ENCODE measurements at places on chromosomes 7 and 10.

DNA sequence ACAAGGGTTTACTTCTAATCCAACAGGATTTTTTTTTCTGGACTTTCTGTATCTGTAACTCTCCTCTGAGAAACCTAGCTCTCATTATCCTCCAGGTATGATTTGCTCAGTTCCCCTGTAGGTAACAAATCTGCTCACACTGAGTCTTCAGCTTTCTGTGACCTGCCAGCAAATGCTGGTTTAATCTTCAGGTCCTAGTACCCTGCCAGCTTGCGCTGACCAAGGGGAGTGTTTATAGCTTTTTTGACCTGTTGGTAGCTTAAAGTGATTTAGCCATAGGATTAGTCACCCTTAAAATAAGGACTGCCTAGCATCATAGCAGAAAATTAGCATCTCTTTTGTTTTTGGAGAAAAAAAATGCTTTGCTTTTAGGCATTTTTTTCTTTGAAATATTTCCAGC lies 22.4 kb downstream of the SND1 start:
- DNase-seq, result no peak

- DNase-seq, result peak; percentile 87
Measured at GRCh38 chr7:40301486-40302068, 166.8 kb downstream of the SUGCT start.

DNA sequence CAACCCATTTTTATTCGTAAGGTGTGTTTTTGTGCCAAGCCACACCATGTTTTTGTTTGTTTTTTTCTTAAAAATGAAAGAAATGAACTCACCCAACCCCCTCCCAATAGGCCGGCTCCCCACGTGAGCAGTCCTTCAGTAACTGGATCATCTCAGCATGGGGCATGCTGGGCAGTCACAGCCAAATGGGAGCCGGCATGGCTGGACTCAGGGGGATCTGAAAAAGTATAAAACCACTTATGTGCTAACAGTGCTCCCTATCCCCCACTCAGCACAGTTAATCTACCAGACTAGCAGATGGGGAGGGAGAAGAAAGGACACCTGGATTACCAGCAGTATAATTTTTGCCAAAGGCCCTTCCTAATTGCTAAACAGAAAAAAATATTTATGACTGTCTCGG lies 39.3 kb downstream of the BAZ1B start:
- peak; percentile 26 for DNase-seq

DNA sequence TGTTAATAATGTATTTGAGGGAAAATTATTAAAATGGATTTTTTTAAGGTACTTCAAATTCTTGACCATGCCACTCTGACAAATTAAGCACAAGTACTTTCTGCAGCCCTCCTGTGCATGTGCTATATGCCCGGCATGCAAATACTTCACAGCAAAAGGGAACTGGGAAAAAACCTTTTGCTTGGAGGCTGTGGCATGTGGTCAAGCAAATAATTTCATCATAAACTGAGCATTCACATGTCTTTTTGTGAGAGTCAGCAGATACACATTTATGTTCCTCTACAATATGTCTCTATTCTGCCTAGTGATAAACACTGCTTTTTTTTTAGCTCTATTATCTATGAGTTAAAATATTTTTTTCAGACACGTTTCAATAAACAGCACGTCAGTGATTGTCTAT lies 53.7 kb upstream of the SEMA3A start:
- DNase-seq, result no peak

GRCh38 chr10:10318856-10319255 lies 698.8 kb upstream of the CELF2 start:
- no peak for DNase-seq

DNA sequence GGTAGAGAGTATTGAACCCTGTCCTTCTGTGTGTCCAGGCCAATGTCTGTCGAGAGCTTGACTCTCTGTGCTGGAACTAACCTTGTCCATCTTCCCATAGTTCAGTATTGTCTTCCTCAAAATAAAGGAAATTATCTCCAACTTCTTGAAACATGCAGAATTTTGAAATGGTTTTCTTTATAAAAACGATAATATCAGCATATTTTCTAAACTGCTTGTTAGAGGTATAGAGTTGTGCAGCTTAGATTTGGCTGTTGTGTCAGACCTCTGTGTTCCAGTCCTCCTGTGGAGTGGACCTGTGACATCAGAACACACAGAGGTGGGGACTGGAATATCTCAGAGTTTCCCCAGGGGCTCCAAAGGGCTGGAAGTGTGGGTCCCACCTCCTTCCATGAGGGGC lies 22.2 kb upstream of the AKR1E2 start:
- no peak for DNase-seq

- DNase-seq, result peak; percentile 97
Measured at GRCh38 chr10:72272689-72273409, 875 bp upstream of the DDIT4 start.

GRCh38 chr7:18390535-18390907 lies 105.0 kb upstream of the HDAC9 start:
- DNase-seq, result no peak

DNA sequence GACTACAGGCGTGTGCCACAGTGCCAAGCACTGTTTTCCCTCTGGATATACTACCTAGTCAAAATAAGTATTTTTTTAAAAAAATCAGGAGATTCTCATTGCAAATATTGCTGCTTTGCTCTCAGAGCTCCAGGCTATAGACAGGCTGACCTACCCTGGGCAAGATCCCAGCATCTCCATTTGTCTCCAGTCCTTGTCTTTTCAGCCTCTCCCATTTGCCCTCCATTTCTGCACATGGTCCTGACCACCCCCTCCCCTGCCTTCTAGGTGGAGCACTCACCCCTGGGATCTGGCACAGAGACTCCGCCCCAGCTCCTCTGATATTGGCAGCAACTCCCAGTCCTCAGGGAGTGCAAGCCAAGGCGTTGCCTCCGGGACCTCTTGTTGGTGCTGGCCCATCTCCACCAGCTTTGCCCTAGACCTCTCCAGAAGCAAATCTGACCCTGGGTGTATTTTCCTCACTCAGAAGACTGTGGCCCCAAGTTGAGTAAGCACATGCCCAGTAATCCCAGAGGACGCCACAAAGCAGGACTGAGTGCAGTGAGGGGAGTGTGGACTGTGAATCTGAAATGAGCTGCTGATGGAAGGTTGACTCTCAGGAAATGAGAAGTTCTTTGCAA lies 120.6 kb downstream of the MTPAP start:
- DNase-seq, result no peak

DNA sequence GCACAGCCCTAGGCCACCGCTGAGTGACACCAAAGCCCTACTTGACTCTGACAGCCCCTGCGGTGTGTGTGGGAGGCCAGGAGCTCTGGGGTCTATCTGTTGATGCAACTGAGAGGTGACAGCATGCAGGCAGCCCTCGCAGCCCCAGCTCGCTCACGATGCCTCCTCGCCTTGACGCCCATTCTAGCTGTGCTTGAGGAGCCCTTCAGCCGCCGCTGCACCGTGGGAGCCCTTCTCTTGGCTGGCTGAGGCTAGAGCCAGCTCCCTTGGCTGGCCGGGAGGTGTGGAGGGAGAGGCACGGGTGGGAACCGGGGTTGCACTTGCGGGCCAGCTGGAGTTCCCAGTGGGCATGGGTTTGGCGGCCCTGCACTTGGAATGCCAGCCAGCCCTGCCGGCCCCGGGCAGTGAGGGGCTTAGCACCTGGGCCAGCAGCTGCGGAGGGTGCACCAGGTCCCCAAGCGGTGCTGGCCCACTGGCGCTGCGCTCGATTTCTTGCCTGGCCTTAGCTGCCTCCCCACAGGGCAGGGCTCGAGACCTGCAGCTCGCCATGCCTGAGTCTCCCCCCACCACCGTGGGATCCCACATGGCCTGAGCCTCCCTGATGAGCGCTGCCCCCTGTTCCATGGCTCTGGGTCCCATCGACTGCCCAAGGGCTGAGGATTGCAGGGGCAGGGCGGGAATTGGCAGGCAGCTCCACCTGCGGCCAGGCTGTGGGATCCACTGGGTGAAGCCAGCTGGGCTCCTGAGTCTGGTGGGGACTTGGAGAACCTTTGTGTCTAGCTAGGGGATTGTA lies 31.6 kb upstream of the POM121L12 start:
- no peak for DNase-seq

- no peak for DNase-seq
Measured at GRCh38 chr7:109449760-109450159, 880.1 kb downstream of the DNAJB9 start.

GRCh38 chr10:62647375-62648092 lies 157.0 kb upstream of the ADO start:
- no peak for DNase-seq

DNA sequence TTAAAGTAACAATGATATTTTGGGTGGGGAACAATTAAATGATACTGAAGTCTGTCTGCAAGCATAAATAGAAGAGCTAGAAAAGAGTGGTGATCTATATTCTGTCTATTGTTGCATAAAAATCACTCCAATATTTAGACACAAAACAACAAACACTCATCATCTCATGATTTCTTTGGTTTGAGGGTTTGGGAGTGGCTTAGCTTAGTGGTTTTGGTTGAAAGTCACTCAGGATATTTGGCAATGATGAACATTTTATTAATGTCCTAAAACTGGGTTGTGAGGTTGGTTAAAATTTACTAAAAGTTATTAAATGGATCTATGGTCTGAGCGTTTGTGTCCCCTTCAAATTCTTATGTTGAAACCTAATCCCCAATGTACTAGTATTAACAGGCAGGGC lies 54.7 kb upstream of the EGFR start:
- DNase-seq, result peak; percentile 82

DNA sequence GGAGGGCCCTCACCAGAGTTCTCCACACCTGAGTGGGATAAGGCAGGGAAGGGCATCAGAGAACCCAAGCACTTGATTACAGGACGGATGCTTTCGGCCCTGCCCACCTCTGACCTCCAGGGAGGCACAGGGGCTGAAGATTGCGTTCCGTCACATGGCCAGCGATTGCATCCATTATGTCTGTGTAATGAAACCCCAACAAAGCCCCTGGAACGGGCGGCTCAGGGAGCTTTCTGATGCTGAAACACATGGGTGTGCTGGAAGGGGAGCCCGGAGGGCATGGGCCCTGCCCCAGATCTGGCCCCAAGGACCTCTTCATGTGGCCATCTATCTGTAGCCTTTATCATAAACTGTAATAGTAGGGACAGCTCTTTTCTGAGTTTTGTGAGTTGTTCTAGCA lies 117.2 kb downstream of the PTPN20 start:
- no peak for DNase-seq

GRCh38 chr10:85400981-85401695 lies 965.5 kb downstream of the GRID1 start:
- no peak for DNase-seq

- no peak for DNase-seq
Measured at GRCh38 chr10:128744092-128744491, 617.9 kb upstream of the MKI67 start.

DNA sequence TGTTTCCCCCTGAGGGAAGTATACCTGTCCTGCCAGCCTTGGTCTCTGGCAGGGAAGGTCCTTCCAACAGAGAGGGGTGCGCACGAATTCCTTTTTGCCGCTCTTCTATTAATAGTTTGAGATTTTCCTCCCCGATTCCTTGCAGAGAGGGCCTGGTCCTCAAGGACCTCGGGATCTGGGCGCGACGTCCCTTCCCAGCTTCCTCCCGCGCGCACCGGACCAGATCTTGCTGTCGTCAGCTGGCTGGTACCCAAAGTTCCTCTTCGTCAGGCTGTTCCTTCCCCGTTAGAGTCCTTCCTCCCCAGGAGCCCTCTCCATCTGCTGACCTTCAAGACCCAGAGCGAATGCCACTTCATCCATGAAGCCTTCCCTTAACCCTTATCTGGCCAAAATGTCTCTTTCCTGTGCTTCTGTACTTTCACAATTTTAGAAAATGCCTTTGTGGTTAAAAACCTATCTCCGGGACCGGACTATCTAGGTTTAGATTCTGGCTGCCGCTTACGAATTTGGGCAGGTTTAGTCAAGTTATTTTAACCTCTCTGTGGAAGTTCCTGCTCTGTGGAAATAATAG lies 851 bp upstream of the GOT1 start:
- DNase-seq, result peak; percentile 31

DNA sequence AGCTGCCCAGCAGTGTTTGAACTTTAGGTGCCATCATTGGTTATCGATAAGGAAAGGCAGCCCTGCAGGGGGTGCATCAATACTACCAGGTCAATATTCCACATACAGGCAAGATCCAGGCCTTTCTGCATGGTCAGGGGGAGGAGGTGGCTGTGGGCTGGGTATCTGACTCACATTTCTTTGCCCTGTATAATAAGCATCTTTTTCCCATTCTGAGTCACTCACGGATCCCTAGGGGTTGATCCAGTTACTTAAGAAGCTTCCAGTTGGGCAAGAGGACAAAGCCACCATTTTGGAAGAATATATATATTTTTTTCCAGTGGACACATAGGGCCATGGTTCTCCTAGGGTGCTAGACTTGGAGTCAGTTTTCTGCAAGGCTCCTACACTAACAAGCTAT lies 114.2 kb upstream of the HABP2 start:
- peak; percentile 41 for DNase-seq

GRCh38 chr7:121016966-121017365 lies 28.5 kb downstream of the CPED1 start:
- DNase-seq, result peak; percentile 73

- peak; percentile 9 for DNase-seq
Measured at GRCh38 chr10:7787150-7787856, 490 bp downstream of the KIN start.

DNA sequence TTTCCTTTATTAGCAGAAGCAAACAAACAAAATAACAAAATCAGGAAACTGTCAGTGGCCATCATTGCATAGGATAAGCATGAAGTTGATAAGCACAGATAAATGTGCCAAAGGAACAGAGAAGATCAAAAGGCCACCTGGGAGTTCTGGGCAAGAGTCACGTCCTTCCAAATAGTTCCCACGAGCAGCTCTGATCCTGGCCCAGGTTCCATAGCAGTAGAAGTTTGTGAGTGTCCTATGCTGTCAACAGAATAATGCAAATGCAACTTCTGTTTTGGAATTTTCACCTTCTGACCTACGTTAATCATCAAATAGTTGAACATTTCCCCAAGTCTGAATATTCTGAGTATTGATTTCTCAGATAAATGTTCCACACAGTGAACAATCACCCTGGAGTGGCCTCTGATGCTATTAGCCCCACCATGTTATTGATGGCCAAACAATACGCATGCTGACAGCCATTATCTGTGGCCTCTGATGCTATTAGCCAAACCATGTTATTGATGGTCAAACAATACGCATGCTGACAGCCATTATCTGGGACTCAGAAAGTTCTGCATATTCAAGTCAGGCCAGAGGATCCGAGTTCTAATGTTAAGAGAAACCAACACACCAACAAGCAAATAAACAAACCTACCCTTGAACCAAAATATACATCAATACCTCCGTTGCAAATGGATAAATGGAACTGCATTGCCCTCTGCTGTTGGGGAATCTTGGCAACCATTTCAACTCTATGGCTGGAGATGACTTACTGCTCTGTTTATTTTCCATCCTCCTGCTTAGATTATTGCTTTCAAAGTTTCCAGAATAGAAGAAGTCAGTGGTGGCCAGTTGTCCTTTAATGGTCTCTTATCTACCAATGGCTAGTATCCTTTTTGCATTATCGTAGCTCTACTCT lies 63.3 kb downstream of the MRC1 start:
- DNase-seq, result peak; percentile 20

- DNase-seq, result no peak
Measured at GRCh38 chr7:140084972-140085371, 22.2 kb upstream of the PARP12 start.

GRCh38 chr10:130962240-130963051 lies 349.1 kb downstream of the TCERG1L start:
- no peak for DNase-seq
